Nephron progenitor cell (in vitro differentiated cells): ENCODE measurements at places on chromosomes 5 and 9.

DNA sequence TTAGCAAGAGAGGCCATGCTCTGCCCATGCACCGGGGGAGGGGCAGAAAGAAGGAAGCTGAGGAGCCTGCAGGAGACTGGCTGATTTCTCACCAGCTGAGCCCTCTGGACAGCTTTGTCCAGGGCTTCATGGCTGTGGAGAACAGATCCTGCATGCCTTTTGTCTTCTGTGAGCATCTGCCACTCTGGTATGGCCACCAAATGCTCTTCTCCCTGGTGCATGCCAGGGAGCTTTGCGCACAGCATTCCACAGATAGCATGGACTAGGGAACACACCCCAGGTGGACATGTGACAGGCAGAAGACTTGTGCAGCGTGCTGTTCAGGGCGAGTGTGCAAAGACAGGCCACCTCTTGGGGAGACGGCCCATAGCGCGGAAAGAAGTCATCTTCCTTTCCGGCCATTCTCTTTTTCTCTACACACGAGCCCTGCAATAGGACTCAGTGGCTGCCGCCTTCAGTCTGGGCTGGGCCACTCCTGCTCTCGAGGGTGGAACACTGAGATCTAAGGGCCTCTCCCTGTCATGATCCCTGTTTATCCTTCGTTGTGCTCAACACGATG is 56.7 kb downstream of the GADD45G start:
- DNase-seq: no peak
- H3K27ac ChIP-seq: peak overlapping the region; percentile 72
- H3K27me3 ChIP-seq: peaks cover 7% of the 10 kb centered on the region

- peak; percentile 65 for DNase-seq
- no peaks in the 10 kb centered on the region for H3K27me3 ChIP-seq
- no peaks in the 10 kb centered on the region for H3K36me3 ChIP-seq
- H3K27ac ChIP-seq: no peak overlapping the region
- peaks cover 30% of the 10 kb centered on the region for H3K4me1 ChIP-seq
Observed at GRCh38 chr9:385818-386398, 171.2 kb downstream of the DOCK8 start.

DNA sequence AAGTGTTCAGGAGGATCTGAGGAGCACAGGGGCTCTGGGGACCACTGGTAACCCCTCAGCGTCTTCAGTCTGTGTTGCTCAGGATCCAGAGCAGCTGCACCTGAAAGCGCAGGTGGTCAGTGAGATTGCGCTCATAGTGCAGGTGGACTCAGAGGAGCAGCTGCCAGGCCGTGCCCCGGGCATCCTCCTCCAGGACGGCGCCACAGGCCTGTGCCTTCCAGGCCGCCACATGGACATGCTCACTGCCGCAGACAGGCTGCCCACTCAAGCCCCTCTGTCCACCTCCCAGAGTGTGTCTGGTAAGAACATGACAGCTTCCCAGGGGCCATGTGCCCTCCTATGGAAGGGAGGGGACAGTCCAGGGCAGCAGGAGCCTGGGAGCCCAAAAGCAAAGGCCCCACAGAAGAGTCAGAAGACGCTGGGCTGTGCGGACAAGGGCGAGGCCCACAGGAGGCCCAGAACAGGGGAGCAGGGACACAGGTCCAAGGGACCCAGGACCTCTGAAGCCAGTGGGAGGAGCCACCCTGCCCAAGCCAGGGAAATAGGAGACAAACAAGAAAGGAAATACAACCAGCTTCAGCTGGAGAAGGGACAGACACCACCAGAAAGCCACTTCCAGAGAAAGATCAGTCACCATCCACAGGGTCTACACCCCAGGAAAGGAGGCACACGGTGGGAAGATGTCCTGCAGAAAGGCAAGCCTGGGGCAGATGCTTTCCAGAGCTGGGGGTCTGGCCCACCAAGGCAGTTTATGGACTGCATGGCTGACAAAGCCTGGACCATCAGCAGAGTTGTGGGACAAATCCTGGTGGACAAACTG is 5.2 kb downstream of the SPATA31E1 start:
- H3K27me3 ChIP-seq: no peaks in the 10 kb centered on the region
- peak overlapping the region; percentile 39 for H3K27ac ChIP-seq
- H3K4me3 ChIP-seq: no peak overlapping the region

DNA sequence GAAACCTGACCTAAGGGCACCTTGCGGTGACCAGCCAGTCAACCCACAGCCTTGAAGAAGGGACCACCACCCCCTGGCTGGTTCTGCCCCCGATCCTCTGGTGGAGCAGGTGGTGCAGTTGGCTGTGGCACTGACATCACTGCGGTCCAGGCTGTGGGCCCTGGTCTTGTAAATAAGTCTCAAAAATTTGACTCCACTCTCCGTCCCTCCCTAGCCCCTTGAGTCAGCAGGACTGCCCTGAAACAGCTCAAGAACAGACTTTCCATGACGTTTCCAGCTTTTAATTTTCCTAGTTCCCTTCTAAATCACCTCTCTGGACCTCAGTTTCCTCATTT is 134.8 kb upstream of the BOD1 start:
- DNase-seq: no peak
- H3K36me3 ChIP-seq: no peaks in the 10 kb centered on the region
- peaks cover 2% of the 10 kb centered on the region for H3K27me3 ChIP-seq
- H3K4me1 ChIP-seq: peaks cover 50% of the 10 kb centered on the region

- H3K36me3 ChIP-seq: no peaks in the 10 kb centered on the region
- H3K4me3 ChIP-seq: no peak overlapping the region
- DNase-seq: no peak
Observed at GRCh38 chr9:102435427-102435826, 559.7 kb upstream of the CYLC2 start.

GRCh38 chr9:105064248-105065097 is 136.5 kb upstream of the ABCA1 start:
- peak overlapping the region; percentile 50 for H3K27ac ChIP-seq
- H3K4me3 ChIP-seq: no peak overlapping the region
- DNase-seq: peak; percentile 38
- H3K27me3 ChIP-seq: peaks cover 9% of the 10 kb centered on the region
- peaks cover 31% of the 10 kb centered on the region for H3K4me1 ChIP-seq
- peaks cover 10% of the 10 kb centered on the region for H3K36me3 ChIP-seq
